ENCODE measurements at places on chromosomes 3 and 15. TPM values are rescaled to one million over a fixed set of nuclear protein-coding genes. Genes with fewer than 3 reads are reported as not detected.

Gene GUCA1C
- 0.64 TPM for polyA plus RNA-seq

Gene SENP5
- 17.0 TPM for polyA plus RNA-seq

Gene TEX9
- 24.2 TPM for polyA plus RNA-seq

Gene ROPN1
- not detected for polyA plus RNA-seq

Gene CAPN3
- polyA plus RNA-seq, result 24.6 TPM

Gene SIAH2
- polyA plus RNA-seq, result 18.7 TPM

Gene ISL2
- polyA plus RNA-seq, result not detected

Gene NANOGP8
- polyA plus RNA-seq, result 0.22 TPM

Gene HYKK
- polyA plus RNA-seq, result 10.8 TPM

Gene EOMES
- polyA plus RNA-seq, result 0.15 TPM

Gene RNF7
- 128 TPM for polyA plus RNA-seq

Gene ACVR2B
- 15.7 TPM for polyA plus RNA-seq

Gene SCAPER
- 21.9 TPM for polyA plus RNA-seq

Gene LSAMP
- polyA plus RNA-seq, result 12.8 TPM

Gene GCNT3
- polyA plus RNA-seq, result 0.51 TPM

Gene IRAK2
- 0.99 TPM for polyA plus RNA-seq

Gene RARRES1
- 38.8 TPM for polyA plus RNA-seq

Gene CASR
- 21.2 TPM for polyA plus RNA-seq

DNA sequence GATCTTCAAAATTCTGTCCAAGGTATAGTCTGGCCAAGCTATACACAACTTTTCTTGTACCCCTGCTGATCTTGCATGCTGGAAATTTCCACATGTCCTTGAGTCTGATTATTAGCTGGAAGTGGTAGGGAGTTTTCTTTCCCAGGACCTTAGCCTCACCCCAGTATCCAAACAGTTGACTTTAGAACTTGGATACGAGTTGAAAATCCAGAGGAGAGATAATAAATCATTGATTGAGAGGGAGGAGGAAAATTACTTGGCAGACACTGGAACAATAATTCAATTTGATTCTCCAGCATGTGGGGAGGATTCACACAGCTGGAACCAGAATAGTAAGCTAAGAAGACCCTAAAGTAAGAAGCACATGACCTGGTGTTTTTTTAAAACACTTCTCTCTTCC is 116.4 kb downstream of the IL5RA start:
- peak; percentile 39 for DNase-seq

GRCh38 chr15:69037482-69037881 is 23.0 kb downstream of the NOX5 start:
- DNase-seq, result no peak

- DNase-seq, result no peak
Observed at GRCh38 chr3:56137415-56137814, 330.9 kb downstream of the ERC2 start.

GRCh38 chr3:141044695-141045641 is 6.2 kb upstream of the SPSB4 start:
- DNase-seq, result no peak

DNA sequence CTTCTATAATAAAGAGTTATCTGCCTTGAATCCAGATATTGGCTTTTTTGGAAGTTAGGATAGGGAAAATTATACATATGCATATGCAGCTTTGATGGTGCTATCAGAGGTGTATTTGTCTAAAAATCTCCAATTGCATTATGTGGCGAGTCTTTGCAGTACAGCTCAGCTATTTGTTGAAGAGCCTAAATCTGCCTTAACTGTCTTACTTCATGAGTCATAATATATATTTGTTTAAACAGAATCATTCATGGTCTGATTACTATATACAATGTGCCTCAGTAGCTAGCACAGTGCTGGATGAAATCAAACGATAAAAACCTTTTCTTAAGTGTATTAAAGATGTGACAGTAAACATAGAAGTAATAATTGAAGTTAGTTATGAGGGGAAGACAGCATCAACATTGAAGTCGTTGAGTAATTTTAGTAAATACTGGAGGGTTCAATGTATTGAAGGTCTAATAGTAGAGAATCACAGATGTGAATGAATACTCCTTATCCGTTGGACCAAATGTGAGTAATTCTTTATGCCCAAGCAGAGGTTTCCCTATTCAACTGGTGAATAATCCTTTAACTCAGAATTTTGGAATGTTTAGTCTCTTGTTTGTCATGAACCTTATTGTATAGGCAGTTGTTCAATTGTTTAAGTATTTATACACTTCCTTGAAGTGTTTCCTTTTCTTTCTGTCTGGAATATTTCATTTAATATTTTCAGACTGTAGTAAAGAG is 74.8 kb upstream of the NAALADL2 start:
- no peak for DNase-seq

DNA sequence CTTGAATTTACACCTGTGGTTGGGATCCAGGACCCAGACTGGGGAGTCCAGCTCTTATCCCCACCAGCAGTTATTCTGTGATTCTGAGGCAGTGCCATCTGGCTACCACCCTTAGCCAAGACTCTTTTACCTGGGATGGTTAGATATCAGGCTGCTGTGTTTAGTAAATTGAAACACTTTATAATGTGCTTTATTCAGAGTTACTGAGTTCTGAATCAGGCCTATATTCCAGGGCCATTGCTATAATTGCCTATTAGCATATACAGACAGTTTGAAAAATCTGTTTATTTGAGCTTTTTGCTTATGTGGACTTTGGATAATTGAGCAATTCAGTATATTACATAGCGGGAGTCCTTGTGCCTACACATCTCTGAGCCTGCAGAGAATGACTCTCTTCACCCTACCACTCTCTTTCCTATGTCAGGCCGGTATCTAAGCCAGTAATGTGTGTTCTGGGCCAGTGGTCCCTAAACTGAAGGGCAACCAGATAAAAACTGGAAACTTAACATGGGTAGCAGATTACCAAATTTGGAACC is 45.4 kb upstream of the TRAK1 start:
- no peak for DNase-seq

DNA sequence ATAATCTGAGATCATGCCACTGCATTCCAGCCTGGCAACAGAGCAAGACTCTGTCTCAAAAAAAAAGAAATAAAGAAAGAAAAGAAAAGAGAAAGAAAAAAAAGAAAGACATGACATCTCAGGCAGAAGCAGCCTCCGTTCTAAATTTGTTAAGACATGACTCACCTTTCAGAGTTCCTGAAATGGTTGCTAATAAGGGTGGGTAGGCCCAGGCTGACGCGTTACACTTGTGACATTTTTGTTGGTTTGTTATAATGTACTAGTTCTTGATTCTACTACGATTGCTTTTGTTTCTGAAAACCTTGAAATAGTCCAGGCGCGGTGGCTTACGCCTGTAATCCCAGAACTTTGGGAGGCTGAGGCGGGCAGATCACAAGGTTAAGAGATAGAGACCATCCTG is 21.0 kb downstream of the SLC25A20 start:
- DNase-seq, result no peak

GRCh38 chr3:119580067-119580760 is 922 bp downstream of the ADPRH start:
- DNase-seq, result no peak

GRCh38 chr3:112888381-112889085 is 41.9 kb upstream of the CD200R1L start:
- DNase-seq, result no peak

GRCh38 chr15:42270996-42271395 is 2.0 kb upstream of the GANC start:
- no peak for DNase-seq

GRCh38 chr3:122103821-122104514 is 48.8 kb downstream of the CD86 start:
- no peak for DNase-seq

DNA sequence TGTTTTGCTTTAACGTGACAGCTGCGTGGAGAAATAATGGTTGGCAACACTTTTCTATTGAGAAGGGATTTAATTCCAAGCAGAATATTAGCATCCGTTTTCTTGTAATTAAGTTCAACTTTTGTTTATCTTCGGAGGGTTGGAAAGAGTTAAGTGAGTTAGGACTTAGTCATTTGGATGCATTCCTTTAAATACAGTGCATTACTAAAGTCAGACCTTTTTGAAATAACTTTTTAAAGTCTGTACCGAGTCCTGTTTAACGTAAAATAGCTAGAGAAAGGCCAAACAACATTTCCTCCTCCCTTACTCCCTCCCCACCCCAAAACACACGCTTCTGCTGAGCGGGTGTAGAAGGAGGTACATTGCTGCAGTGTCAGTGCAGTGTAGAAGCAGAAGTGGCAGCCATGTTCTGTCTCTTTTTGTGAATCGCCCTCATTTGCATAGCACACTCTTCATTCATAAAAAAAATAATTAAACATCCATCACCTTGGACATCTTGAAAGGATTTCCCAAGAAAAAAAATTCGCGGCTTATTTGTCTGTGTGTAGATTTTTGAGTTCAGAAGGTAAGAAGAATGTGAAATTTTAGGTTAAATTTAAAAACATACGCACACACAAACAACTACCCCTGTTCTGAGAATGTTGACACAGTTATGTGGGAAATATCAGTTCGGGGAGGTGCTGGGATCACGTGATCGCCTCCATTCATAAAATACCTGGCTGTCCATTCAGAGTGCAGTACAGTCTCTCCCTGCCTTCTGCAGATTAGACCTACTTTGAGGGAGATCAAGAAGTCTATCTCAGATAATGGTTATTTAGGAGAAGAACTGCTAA is 1.6 kb downstream of the SPRED1 start:
- DNase-seq, result peak; percentile 41

DNA sequence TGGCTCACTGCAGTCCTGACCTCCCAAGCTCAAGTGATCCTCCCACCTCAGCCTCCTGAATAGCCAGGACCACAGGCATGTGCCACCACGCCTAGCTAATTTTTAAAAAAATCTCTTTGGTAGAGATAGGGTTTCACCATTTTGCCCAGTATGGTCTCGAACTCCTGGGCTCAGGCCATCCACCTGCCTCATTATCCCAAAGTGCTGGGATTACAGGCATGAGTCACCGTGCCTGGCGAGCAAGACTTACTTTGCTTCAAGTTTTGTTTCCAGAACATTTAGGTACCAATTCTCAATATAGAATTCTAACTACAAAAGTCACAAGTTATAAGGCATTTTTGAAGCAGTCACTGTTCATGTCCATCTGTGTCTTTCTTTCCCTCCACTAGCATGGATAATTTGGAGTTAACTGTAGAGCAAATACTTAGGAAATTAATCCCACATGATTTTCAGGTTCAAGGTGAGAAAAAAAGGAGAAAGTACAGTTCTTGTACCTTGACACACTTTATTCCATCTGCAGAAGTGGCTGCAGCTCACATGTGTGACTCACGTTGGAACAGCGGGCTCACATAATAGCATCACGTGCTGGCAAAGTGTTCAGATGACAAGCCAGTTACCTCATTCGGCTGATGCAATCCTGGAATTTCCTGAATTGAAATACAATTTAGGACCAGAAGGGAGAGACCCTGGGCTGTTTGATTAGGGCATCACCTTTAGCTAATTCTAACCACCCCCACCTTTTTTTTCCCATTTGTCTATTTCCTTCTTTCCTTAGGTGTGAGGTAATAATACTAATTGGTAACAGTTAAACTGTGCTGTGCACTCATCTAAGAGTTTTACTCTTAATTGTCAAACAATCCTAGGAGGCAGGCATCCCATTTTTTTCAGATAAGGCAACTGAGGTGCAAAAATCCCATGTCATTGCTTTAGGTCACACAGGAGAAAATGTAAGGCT is 46.9 kb upstream of the NEDD4 start:
- no peak for DNase-seq

- DNase-seq, result no peak
Observed at GRCh38 chr3:61967937-61968336, 405.4 kb downstream of the FEZF2 start.

DNA sequence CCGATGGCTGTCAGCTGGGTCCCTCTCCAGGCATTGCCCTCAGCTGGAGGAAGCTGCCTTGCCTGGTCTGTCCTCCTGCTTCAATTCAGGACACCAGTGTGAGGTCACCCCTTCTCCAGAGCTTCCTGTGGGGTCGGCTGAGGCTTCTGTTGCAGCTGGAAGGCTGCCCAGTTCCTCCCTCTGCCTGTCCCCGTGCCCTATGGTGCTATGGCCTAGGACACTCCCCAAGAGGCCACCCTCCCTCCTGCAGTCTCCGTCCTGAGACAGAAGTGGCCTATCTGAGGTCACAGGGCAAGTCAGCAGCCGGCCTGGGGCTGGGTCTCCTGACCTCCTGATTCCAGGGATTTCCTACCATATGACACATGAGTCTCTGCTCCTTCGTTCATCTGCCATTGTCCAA is 57.9 kb downstream of the RASGRF1 start:
- DNase-seq, result no peak

- DNase-seq, result no peak
Observed at GRCh38 chr3:38835939-38836338, 19.9 kb upstream of the SCN10A start.

GRCh38 chr3:60316121-60316797 is 935.0 kb downstream of the FHIT start:
- DNase-seq, result no peak

GRCh38 chr15:28896951-28897350 is 11.2 kb downstream of the APBA2 start:
- no peak for DNase-seq

DNA sequence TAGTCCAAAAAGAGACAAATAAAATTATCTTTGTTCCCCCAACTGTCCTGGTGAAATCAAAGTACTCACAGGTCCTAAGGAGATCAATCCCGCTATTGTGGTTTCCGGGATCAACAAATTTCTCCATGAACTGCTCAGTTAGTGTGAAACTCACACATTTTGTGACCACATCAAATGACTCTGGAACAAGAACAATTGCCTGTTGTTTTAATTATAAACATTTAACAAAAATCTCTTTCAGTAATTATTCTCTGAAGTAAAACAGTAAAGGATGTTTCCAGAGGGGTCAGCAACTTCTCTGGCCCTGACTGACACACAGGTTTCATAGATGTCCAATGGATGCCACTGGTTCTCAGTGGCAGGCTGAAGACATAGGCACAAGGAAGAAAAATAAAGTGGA is 3.9 kb downstream of the CLDND1 start:
- no peak for DNase-seq

GRCh38 chr15:85943791-85944190 is 135.9 kb upstream of the AGBL1 start:
- no peak for DNase-seq

DNA sequence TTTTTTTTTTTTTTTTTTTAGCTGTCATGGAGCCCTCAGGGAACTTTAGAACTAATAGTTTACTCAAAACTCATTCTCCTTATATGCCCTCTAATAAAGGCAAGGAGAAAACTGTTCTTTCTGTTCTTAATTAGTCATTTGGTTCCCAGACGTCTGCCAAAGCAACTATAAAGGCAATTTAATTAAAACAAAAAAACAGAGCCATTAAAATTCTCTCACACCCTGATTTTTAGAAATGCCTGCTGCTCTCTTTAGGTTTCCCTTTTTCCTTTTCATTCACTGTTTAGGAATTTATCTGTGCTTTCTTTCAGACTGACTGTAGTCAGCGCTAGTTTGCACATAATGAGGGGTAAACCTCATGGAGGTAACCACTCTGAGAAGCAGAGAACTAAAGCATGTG is 463.6 kb upstream of the THRB start:
- DNase-seq, result no peak

DNA sequence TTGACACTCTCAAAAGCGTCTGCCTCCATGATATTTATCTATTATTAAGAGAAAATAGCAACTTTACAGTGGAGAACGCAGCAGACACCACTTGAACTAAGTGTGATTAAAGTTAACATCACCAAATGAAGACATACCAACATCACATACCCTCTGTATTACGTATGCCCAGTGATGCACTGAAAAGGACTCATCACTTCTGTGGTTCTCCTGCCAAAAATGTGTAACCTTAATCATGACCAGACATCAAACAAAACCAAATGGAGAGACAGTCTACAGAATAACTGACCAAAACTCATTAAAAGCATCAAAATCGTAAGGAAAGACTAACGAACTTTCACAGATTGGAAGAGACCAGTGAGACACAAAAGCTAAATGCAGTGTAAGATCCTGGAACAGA is 103.2 kb downstream of the PPP2R3A start:
- no peak for DNase-seq

- DNase-seq, result no peak
Observed at GRCh38 chr3:100209948-100210771, 50.6 kb upstream of the TBC1D23 start.

Data from right renal cortex interstitium (tissue), 3 donors.